ENCODE measurements at places on chromosomes 7 and 10.

GRCh38 chr10:99450156-99450555 lies 19.7 kb upstream of the GOT1 start:
- DNase-seq, result no peak

- DNase-seq, result no peak
Observed at GRCh38 chr7:67843001-67843565, 846.5 kb downstream of the TYW1 start.

- no peak for DNase-seq
Observed at GRCh38 chr7:113945018-113945938, 26.5 kb upstream of the PPP1R3A start.

- DNase-seq, result no peak
Observed at GRCh38 chr7:94348142-94348541, 46.6 kb upstream of the COL1A2 start.

DNA sequence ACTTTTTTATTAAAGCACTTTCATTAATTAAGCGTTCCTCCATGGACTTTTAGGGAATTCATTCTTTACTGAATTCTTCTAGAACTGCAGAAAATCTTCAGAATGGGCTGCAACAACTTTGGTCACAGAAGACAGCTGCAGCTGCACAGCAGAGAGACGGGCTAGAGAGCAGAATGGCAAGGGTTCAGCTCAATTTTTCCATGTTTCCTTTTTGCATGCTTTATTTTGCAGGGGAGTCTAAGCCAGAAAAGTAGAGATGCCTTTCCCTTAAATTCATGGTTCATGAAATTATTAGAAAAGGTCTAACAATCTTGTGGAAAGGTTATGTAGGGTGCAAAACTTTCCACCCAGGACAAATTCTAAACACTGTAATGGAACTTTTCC lies 15.4 kb upstream of the ANKRD1 start:
- DNase-seq, result no peak
